ENCODE measurements at places on chromosomes 7 and 10.

DNA sequence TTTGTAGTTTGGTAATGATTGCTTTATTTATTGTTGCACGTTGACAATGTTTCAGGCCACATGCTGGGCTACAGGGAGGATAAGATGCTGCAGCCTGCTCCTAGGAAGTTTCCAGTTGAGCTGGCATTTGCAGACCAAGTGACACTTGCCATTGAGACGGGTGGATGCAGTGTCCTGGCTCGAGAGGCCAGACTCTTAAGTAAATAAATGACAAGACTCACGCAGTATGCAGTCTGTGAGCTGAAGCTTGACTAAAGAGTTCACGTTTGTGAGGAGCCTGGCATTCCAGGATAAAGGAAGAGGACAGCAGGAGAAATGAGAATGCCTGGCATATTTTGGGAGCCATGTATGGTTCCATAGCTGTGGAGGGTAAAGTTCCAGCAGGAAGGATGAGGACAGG, 105.8 kb downstream of the BAMBI start:
- no peak for DNase-seq

DNA sequence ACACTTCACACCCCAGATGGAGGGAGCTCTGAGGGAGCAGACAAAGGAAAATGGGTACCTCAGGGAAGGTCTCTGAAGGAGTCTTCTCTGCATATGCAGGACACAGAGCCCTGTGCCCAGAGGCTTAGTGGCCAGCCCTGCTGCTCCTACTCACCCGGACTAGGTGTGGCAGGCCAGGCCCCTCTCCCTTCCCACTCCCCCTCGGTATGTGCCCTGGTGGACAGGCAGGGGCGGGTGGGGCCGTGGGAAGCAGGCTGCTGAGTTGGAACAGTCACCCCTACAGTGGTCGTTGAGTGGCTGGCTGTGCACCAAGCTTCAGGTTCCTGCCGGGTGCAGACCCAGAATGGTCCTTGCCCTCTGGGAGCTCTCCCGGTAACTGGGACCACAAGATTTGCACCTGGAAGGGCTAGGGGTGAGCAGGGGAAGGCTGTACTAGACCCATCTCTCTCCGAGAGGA, 68.6 kb downstream of the ZMIZ1 start:
- peak; percentile 36 for DNase-seq

GRCh38 chr10:131648386-131649020, 252.3 kb upstream of the PPP2R2D start:
- DNase-seq = no peak

- DNase-seq = no peak
These were observed 2.8 kb downstream of the RSBN1L start for GRCh38 chr7:77699056-77699455.

GRCh38 chr7:57308631-57309408, 141.2 kb upstream of the ZNF716 start:
- DNase-seq = peak; percentile 33

DNA sequence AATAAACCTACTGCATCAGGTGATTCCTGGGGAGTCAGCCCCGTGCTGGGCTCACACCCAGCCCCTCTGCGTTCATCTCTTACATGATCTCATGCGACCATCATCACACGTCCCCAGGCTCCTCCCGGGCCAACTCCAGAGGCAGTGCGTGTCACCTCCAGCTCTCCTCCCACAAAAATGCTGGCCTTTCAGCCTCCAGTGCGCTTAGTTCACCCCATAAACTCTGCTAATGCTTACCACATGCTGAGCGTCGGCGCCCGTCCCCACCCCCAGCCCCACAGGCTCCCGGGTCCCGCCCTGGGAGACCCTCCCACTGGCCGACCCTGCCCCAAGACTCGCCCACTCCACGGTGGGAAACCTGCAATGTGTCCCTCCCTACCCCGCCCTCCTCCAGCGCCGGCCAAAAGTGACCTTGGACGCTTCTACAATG, 816 bp upstream of the SDK1 start:
- DNase-seq = no peak

DNA sequence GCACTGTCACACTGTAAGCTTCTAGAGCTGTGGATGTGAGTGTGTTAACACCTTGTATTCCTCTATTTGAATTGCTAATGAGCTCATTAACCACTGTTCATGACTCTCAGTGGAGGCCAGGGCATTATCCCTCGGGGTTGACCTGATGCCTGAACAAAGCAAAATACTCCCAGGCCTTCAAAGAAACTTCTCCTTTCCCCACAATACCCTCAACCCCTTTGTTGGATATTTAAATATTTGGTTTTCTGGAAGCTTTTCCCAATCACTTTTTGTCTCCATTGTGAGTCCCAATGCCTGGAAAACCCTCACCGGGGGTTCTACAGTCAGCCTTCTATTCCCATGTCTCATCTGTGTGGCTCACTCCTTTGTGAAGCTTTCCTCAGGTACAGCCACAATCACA, 780.1 kb downstream of the PHTF2 start:
- no peak for DNase-seq

DNA sequence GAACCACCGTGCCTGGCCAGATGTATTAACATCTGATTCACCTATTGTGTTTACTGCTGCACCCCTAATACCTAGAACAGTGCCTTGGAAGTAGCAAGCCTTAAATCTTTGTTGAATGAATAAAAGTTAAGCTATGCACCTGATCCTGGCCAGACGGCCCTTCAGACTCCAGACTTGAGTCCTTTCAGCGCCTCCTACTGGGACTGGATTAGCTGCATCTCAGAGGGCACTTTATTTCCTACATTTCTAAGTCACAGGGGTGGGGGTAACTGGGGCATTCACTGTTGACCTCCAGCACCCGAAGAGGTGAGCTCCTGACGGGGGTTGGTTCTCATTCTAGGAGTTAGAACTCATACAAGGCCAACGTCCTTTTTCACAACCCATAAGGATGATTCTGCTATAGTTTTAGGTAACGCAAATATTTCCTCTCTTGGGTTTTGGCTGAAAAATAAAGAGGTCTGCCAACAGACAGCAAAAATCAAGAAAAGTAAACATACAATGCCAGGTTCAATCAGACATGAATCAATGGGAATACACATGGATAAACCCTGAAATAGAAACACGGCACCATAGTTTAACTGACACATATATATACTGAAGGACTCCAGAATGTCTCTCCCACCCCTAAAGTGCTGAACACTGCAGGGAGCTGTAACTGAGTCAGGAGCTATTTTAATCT, 48.0 kb upstream of the DLG5 start:
- DNase-seq = no peak

- no peak for DNase-seq
These were observed 253.3 kb downstream of the ELMO1 start for GRCh38 chr7:37195388-37195787.

All from stimulated activated CD8-positive, alpha-beta memory T cell treated with anti-CD3 and anti-CD28 coated beads, Interleukin-4, amount 100 ng/mL, for 48 hours (primary cell).